Activated naive CD4-positive, alpha-beta T cell treated with anti-CD3 and anti-CD28 coated beads, Interleukin-2, amount 10 ng/mL, durations not matched to agents 7 days and 5 days (primary cell): ENCODE measurements at places on chromosomes 11 and 22.

GRCh38 chr11:12693094-12693478, 18.9 kb downstream of the TEAD1 start:
- no peak for DNase-seq

GRCh38 chr11:27025957-27026733, 14.5 kb upstream of the BBOX1 start:
- no peak for DNase-seq

GRCh38 chr11:130188585-130189347, 29.2 kb downstream of the ST14 start:
- no peak for DNase-seq

DNA sequence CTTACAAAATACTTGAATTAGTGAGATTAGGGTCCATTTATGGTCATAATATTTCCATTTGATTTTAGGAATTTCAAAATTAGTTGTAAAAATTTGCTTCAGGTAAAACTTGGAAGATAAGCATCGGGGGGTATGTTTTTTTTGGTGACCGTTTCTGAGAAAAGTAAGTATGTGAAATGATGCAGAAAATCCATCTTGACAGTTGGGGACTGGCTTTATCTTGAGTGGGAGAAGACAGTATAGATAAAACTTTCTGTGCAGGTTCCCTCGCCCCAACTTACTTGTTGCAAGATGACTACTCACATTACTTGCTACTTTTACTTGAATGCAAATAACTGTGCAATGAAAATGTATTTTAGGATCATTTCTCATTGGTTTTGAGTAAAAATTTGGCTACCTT, 49.5 kb downstream of the DNAJC24 start:
- DNase-seq = no peak

DNA sequence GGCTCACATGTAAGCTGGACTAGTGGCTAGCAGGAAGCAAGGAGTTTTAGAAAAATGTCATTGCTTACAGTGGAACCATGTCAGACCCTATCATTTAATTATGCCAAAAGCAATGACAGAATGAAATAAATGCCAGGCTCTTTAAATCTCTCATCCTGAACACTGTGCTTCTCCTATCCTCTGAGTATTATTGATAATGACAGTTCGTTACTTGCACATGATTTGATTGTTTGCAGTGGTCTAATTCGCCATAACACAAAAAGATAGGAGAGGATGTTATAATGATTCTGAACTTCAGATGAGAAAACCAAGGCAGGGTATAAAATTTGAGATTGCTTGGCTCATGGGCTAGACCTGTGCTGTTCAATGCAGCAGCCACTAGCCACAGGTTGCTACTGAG, 68.2 kb downstream of the FLI1 start:
- DNase-seq = no peak

DNA sequence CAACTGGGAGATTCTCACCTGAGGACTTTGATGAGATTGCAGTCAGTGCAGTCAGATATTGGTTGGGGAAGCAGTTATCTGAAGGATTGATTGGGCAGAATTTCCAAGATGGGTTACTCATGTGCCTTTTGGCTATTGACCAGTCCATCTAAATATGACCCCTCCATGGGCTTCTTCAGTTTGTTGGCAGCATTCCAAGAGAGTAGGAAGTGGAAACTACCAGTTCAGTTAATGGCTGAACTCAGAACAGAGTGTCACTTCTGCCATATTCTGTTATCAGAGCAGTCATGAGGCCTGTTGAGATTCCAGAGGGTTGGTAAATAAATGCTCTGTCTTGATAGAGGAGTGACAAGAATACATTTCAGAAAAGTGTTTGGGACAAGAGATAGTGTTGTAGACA, 71.0 kb downstream of the CYP2R1 start:
- DNase-seq = no peak

DNA sequence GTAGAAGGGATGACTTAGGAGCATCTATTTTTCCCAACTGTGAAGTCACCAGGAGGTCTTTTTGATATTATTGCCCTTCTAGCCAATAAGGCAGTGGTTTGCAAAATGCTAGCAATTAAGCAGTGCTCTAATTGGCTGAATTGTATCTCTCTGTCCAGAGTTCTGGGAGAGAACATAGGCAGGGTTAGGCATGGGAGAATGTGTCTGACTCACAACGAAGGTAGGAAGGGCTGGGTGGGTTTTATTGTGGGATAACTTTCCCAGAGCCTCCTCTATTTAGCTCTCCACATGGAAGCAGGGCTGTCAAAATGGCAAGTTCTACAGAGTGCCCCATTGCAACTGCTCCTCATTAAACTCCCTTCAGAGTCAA, 415.9 kb upstream of the CADM1 start:
- no peak for DNase-seq

DNA sequence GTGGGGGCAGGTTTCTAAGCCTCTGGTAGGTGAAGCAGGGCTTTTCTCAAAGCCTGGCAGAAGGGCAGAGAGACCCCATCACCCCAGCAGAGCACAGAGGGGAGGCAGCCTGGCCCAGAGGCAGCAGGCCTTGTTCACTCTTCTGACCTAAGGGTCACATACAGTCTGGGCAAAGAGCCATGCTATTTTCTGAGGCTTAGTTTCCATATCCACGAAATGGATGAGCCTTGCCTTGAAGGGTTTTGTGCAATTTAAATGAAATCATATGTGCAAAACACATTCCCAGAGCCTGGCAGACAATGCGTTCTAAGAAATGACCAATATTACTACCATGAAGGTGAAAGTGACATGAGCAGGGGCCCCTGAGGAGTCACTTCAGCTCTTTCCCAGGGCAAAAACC, 44.5 kb downstream of the HIRA start:
- no peak for DNase-seq

- no peak for DNase-seq
Observed at GRCh38 chr11:89381094-89381493, 110.1 kb downstream of the NOX4 start.

DNA sequence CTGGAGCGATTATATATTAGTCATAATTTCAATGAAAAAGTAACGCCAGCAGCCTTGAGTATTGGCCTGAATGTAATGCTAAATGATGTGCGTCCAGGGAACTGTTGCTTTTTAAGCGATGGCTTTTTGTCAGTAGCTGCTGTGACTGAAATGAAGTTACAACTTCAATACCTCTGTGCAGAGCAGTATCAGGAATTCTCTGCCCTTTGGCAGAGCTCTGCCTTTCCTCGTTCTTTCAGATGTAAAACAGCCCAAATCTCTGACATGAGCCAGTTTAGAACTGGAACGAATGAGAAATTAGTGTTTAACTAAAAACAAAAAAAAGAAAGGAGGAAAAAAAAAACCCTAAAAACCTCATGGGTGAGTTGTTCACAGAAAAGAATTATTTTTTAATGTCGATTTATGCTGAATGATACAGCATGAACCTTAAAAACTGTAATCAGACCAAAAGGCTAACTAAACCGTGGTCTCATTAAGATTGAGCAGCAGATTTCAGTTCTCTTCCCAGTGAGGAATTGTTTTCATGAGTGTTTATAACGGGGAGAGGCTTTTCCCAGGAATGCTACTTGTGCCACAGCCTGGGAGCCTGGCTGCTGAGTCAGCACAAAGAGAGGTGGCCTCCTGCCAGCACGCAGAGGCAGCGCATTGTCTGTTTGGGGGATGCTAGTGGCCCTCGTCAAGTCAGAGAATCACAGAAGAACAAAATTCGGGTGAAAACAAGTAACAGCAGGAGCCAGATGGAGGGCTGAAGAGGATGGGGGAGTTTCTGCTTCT, 146.2 kb upstream of the RASSF10 start:
- no peak for DNase-seq

GRCh38 chr22:45999379-45999971, 22.5 kb upstream of the WNT7B start:
- DNase-seq = no peak

- peak; percentile 47 for DNase-seq
Observed at GRCh38 chr11:57641011-57641807, 8.5 kb downstream of the YPEL4 start.
